ENCODE measurements at places on chromosomes 4 and X.

DNA sequence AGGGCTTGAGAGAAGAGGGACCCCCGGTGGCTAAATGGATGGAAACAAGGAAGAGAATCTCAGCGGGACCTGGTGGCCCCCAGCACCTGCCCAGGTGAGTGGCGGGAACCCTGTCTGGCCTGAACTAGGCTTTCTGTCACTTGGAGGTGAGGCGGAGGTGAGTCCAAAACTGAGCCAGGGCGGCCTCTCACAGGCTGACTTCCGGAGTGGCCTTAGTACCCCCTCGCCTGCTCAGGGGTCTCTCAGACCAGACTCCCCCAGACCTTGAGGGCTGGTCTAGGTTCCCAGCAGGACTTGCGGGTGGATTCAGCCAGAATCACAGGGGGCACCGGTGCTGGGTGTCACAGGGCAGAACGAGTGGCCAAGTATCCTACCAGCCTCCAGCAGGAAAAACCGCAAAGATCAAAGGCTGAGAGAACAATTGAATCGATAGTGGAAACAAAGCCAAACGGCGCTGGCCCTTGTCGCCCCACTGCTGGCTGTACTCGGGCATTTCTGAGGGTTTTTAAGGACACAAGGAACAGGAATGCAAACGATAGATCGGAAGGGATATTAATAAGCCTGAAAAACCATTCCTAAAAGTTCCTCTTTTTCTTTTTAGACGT lies 67.8 kb downstream of the WFS1 start:
- DNase-seq = no peak

DNA sequence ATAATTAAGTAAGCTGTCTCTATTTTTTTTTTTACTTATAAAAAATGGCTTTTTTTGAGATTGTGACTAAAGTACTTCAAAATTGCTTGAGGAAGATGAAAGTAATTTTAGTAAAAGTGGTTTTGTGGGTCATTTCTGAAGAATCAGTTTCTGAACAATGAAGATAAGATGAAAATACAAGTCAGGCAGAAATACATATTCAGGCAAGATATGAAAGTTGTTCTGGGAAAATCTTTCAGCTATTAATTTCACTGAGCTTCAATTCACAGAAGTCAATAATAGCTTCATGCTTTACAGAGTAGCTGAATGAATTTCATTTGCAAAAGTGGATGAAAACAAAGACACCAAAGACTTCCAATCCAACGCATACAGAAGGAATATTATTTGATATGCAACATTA lies 305.2 kb upstream of the ARSJ start:
- no peak for DNase-seq

DNA sequence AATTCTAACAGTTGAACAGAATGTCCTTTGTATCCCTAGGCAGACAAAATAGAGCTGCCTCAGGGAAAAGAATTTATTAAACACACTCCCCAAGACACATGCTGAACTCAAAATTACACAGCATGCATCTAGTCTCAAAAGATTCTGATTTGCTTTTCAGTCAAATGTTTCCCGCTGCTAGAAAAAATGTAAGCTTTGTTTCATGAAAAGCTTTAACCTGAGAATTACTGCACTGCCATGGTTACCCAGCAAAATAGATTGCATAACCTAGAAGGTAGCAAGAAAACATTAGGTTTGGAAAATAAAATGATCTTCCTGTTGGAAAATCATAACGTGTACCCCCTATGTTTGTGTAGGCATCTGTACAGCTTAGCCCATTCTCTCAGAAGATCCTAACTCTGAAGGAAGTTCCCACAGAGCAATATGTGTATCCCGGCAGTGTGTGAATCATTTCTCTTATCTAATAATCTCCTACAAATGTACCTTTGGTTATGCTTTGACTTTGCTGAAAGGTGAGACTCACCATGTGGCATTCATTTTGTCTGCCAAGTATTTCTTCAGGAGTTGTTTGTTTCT lies 646.9 kb downstream of the STPG2 start:
- DNase-seq = no peak

- no peak for DNase-seq
Observed at GRCh38 chrX:153645151-153645550, 1.9 kb upstream of the DUSP9 start.

- no peak for DNase-seq
Observed at GRCh38 chrX:72466493-72466892, 106.2 kb downstream of the HDAC8 start.

GRCh38 chr4:81180916-81181315 lies 34.1 kb downstream of the PRKG2 start:
- no peak for DNase-seq

- no peak for DNase-seq
Observed at GRCh38 chr4:2125831-2126230, 66.7 kb downstream of the NAT8L start.

- DNase-seq = no peak
Observed at GRCh38 chr4:158535130-158535614, 13.5 kb downstream of the RXFP1 start.

GRCh38 chrX:45449982-45450381 lies 249.3 kb upstream of the DIPK2B start:
- no peak for DNase-seq

GRCh38 chrX:132384301-132384700 lies 104.5 kb downstream of the MBNL3 start:
- no peak for DNase-seq

GRCh38 chr4:48033825-48034413 lies 17.3 kb downstream of the NIPAL1 start:
- DNase-seq = peak; percentile 59

- no peak for DNase-seq
Observed at GRCh38 chrX:95291561-95291960, 1393.1 kb upstream of the DIAPH2 start.

DNA sequence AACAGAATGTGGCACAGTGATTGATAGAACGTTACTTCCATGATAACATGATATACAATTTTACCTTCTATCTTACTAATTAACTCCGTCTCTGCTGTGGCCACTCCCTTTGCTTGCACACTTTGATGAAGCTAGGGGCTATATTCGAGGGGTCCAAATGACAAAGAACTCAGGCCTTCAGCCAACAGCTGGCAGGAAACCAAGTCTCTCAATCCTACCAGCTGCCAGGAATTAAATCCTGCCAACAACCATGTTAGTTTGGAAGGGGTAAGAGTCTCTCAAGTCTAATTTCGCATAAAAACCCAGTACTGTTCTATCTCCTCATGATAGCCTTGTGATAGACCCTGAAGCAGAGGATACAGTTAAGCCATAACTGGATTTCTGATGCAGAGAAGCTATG lies 1122.9 kb upstream of the PCDH10 start:
- DNase-seq = no peak

- no peak for DNase-seq
Observed at GRCh38 chrX:46920235-46920634, 8.0 kb downstream of the JADE3 start.

GRCh38 chr4:65367306-65367705 lies 303.0 kb downstream of the EPHA5 start:
- no peak for DNase-seq

- no peak for DNase-seq
Observed at GRCh38 chr4:32890398-32890797, 2170.2 kb downstream of the PCDH7 start.

DNA sequence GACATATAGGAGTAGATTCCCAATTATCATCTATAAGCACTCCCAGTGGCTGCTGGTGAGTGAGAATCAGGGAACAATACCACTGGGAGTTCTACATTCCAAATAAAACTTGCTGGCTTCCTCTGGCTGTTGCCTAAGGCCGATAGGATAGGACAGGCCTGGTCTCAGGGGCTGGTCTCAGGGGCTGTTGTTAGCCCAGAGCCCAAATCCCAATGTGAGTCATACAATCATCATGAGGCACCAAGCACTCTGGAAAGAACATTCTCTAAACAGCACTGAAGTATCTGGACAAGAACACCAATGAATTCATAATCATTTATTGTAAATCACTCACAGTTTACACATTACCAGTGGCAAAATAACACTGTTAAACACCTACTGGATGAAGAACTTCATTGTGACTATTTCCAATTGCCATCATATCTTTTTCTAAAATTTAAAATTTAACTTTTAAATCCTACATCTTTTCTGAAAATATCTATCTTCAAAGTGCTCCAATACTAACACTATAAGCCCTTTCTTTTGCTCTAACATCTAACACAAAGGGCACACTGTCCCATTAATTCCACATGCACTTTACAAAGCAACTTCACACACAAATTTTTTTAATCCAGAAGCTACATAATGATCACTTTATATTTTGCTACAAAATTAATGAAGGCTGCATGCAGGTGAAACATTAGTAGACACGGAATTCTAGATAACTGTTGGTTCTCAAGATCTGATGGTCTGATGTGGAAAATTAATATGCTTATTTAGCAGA lies 67.6 kb upstream of the TMEM150C start:
- no peak for DNase-seq

GRCh38 chr4:26737385-26737784 lies 123.3 kb upstream of the STIM2 start:
- DNase-seq = no peak

DNA sequence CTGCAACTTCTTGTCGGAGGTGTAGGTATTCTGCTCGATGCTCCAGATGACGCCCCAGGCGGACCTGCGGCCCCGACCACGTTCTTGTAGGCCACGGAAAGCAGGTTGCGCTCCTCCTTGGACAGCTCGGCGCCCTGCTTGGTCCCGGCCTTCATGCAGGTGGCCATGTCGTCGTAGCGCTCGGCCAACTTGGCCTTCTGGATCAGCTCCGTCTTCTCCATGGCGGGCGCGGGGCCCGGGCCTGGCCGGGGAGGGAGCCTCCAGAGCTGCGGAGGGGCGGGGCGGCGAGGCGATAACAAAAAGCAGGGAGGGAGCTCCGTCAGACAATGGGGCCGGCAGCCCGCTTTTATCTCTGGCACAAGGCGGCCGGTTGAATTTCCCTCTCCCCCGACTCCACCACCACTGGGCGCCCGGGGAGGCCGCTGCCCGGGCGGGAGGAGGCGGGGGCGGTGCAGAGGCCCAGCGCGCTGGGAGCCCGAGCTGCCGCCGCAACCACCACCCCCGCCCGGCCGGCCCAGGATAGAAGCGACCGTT lies 28.3 kb upstream of the DRP2 start:
- no peak for DNase-seq

DNA sequence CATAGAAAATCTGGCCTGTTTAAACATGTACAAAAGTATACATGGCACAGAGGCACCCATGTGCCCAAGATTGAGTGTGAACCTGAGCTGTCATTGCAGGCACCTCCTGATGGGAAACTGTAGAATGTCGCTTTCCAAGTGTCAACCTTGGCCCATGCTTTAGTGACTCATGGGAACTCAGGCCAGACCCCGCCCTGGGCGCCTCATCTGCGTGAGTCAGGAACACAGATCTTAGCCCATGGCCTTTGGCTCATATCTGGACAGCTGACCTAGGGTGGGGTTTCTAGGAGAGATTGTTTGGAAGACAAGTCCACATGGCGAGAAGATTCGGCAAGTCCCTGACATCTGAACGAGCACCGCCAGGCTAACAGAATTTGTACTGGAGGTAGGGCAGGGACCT lies 50.0 kb downstream of the CYTL1 start:
- DNase-seq = no peak

DNA sequence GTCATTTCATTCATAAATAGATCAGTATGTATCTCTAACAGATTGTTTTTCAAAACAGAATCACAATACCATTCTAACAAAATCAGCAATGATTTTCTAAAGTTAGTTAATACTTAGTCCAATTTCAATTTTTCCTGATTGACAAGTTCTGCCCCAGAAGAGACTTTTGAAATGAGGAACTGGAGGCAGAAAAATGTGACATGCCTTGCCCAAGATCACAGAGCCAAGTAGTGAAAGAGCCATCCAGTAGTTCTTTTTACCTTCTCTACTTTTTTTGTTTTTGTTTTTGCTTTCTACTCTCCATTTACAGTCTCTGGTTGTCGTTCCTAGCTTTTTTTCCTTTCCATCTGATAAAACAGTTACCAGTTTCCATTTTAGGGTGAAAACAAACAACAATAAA lies 129.3 kb upstream of the TMEM164 start:
- no peak for DNase-seq

- DNase-seq = peak; percentile 58
Observed at GRCh38 chr4:15956179-15956850, 6.7 kb downstream of the FGFBP2 start.

- no peak for DNase-seq
Observed at GRCh38 chr4:20676501-20677197, 23.6 kb upstream of the PACRGL start.

DNA sequence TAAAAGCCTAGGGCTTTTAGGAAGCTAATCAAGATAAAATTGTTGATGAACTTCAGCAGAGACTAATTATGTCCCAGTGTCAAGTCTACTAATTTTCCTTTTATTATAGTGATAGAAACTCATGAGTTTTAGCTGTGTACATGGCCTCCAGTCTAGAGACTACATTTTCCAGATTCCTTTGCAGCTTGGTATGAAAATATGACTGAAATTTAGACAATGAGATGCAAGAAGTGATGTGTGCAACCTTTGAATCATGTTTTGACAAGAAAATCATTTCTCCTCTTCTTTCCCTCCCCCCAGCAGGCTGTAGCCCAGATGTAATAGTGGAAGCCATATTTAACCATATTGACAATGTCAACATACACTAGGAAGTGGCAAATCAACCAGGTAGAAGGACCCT lies 30.3 kb upstream of the IL13RA2 start:
- no peak for DNase-seq

DNA sequence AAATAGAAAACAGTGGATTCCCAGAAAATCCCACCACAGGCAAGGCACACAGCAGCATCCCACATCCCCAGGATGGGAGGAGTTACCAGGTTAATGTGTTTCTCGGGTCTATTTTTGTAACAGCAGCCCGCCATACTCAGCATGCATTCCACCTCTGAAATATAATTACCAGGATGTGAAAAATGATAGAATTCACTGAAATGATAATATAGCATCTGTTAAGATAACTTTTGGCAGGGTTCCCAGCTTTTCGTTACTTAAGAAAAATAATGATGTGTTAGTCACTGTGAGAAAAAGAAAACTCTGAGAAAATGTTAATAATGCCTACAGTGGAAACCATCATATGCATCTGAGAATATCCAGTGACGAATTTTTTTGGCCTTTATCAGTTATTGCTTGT lies 87.1 kb downstream of the VCX2 start:
- DNase-seq = no peak

DNA sequence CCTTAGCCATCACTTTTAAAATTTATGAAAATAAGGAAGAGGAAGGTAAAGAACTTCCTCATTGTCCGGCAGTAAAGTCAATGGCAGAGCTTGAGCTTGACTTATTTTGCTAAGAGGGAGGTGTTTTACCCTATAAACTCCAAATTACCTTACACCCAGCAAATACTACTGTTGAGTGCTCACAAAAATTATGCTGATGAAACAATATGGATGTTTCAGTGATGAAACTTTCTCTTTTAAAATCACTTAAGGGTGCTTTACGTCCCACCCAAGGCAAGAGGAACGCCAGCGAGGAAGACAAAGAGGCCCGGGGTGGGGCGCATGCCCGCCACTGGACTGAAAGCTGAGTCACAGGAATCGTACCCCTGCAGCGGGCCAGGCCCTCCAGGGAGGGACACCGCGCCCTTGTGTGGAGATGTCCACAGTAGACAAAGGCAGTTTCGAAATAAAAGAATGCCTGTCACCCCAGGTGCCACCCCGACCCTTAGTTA lies 560 bp upstream of the TMSB4X start:
- DNase-seq = peak; percentile 72
